Lung (tissue), 17 donors: ENCODE measurements at places on chromosomes 16 and 17. TPM values are rescaled to one million over a fixed set of nuclear protein-coding genes. Genes with fewer than 3 reads are reported as not detected.

- peak; percentile 65 for DNase-seq
Observed at GRCh38 chr16:50603206-50604064, 55.2 kb downstream of the NKD1 start.

AOC3 gene
- 82.9 TPM for total RNA-seq

DNA sequence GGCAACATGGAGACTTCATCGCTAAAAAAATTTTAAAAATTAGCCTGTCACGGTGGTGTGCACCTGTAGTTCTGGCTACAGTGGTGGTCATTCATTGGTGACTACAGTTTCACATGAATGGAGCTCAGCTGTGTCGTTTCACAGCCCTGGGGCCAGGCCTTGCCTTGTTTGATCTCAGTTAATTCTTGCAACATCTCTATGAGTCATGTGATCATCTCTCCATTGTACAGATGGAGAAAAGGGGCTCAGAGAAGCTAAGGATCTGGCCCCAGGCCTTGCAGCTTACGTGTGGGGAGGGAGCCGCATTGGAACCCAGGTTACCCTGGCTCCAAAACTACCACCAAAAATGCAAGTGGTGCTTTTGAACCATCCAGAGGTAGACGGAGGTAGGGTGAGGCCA is 49.4 kb downstream of the GDE1 start:
- no peak for DNase-seq

- no peak for DNase-seq
Observed at GRCh38 chr17:17416400-17417360, 60.1 kb upstream of the MED9 start.

NXPH3 gene
- 1.7 TPM for total RNA-seq

GRCh38 chr17:73359987-73360410 is 48.2 kb upstream of the CDC42EP4 start:
- peak; percentile 28 for DNase-seq

DNA sequence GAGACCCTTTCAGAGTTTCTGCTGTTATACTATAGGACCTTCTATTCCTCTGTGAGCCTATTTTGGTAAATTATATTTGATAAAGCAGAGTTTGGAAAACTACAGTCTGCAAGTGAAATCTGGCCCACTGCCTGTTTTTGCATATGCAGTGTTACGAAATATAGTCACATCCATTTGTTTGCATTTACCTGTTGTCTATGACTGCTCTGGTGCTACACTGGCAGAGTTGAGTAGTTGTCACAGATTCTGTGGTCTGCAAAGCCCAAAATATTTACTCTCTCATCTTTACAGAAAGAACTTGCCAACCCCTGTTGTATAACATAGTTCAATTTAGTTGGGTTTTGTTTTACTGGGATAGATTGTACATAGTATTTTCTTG is 42.3 kb downstream of the TNRC6A start:
- DNase-seq = no peak

DNA sequence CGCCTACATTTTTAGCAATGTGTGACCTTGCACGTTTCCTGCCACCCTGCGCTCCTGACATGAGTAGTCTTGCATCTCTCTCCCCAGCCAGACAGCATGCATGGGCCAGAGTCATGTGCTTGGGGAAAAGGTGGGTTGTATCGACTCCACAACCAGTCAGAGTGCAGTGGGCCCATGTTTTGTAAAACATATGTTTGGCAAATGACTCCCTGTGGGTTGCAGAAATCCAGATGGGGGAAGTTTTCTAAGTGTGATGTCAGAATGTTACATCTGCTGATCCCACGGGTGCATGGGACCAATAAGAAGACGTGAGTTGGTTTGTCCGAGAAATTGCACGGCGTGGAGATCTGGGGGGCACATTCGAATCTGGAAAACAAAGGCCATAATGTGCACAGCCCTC is 147.1 kb downstream of the FOXL1 start:
- no peak for DNase-seq

- no peak for DNase-seq
Observed at GRCh38 chr17:77601054-77601979, 357.2 kb upstream of the TNRC6C start.

HOXB2 gene
- 13.9 TPM for total RNA-seq

DNA sequence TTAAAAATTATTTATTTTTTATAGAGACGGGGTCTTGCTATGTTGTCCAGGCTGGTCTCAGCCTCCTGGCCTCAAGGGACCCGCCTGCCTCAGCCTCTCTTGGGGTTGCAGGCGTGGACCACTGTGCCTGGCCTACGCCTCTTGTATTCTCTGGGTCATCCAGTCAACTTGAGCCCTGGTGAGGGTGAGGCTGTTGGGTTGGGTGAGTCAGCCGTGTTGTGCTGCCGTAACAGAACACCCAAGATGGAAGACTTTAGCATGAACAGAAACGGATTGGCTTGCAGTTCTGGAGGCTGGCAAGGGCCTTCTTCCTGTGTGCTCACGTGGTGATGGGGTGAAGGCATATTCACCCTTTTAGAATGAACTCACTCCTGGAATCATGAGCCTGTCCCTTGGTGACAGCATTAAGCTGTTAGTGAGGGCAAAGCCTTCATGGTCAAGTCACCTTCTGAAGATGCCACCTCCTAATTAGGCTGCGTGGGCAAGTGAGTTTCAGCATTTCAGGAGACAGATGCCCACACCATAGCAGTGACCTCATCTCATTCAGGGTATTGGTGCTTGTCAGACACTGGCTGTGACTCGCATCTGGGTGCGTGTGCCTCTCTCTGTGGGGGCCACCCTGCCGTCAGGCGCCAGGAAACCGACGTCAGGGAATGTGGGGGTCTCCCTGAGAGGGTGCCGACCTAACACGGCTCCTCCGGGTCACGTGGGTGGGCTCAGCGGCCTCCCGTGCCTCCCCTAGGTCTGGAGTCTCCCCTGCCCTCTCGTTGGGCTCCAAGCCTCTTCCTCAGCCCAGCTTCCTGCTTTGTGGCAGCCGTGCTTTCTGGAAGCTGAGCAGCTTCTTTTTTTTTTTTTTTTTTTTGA is 49.8 kb downstream of the WDR45B start:
- no peak for DNase-seq

- DNase-seq = peak; percentile 31
Observed at GRCh38 chr16:10684511-10685151, 10.1 kb downstream of the TEKT5 start.

GRCh38 chr17:80529104-80529903 is 15.3 kb upstream of the RPTOR start:
- DNase-seq = no peak
